DMS53 (cell line): ENCODE measurements at places on chromosomes 16 and 17.
A peak's percentile ranks its signal among the peaks of the same experiment; 100 is the strongest.

DNA sequence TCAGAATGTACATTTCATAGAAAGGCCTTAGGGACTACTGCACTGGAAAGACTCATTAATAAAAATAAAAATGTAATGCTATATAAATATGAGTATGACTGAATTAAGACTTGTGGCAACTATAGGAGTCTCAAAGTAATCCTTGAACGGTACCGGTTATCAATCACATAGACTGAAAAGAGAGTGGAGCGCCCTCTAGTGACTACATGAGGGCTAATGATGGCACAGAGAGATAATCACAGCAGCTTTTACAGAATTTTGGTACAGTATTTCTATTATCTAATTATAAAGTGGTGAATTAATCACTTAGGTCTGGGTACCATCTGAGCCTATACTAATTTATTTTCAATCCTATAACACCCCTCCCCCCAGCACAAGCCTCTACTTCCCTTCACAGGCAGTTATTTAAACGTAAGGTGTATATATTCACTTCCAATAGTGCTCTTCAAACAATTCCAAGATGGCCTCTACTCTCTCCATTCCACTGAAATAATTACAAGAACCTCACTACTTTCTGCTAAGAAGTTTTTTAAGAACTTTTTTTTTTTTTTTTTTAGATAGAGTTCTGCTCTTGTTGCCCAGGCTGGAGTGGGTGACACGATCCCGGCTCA lies 40.7 kb upstream of the ANKFY1 start:
- peak; percentile 56 for DNase-seq

- no peak for DNase-seq
Measured at GRCh38 chr16:83176802-83177201, 550.0 kb downstream of the CDH13 start.

DNA sequence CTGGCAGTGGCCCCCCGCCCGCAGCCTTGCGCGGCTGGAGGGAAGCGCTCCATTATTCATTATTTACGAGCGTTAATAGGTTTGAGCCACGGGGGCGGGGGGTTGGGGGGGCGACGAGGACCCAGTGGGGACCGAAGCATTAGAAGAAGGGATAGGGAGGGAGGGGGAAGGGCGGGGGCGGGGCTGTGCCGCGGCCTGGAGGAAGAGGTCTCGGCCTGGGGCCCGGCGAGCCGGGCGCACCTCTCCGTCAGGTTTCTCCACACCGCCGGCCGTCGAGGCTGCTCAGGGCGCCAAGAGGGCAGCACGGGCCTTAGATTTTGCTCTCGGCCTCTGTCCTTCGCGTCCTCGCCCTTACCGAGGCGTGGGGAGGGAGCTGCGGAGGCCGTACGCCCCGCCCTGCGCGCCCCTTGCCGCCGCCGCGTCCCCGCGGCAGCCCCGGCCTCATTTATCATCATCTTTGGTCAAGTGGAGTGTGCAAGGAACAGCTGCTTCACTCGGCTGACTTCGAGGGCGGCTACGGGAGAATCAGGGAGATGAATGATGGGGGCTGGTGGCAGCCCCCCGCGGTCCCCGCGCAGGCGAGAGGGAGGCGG lies 54.2 kb downstream of the SREBF1 start:
- peak; percentile 55 for DNase-seq

GRCh38 chr16:71479420-71479819 lies 9.7 kb downstream of the ZNF19 start:
- DNase-seq: peak; percentile 75

DNA sequence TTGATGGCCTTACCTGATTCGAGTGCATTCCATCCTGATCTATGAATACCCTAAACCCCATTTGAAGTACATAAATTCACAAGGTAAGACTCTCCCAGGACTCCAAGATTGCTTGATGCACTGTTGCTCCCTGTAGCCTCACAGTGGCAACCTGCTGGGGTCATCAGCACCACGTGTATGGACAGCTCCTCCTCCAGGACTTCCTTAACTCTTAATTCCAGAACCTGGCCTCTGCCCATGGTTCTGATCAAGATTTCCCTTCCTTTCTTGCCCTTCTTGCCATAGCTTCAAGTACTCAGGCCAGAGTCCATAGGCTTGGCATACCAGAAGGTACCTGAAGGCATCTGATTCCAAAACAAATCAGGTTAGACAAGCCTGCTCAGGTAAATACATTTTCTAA lies 34.0 kb upstream of the NLK start:
- DNase-seq: peak; percentile 57

DNA sequence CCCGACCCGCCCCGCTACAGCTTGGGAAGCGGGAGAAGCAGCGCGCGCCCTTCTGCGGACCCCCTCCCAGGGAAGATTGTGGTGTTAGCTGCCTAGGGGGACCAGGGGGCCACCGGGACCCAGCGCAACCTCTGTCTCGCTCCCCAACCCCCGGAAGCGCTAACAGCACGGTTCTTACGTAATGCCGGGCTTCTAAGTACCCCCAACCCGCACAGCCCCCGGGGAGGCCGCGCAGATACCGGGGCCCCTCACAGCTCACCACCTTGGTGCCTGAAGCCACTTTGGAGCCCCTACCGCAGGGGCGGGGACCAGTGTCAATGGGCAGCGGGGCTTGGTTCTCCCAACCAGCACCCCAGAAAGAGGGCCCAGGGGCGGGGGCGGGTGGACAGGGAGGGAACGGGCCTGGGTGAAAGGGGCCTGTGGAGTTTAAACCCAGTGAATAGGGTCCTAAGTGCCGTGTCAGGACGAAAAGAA lies 348 bp downstream of the MPP2 start:
- no peak for DNase-seq

DNA sequence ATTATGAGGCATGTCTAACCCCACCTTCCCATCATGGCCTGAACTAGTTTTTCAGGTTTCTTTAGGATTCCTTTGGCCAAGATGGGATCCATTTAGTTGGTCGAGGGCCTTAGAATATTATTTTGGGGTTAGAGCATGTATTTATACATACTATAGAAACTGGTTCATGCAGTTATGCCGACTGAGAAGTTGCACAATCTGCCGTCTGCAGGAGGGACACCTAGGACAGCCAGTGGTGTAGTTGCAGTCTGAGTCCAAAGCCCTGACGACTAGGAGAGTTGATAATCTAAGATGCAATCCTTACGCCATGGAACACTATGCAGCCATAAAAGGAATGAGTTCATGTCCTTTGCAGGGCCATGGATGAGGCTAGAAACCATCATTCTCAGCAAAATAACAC lies 424.0 kb downstream of the SHISA9 start:
- DNase-seq: no peak

- no peak for DNase-seq
Measured at GRCh38 chr16:79272141-79272577, 328.4 kb downstream of the MAF start.

- DNase-seq: no peak
Measured at GRCh38 chr16:2058420-2058819, 10.6 kb downstream of the TSC2 start.

GRCh38 chr17:81349397-81350319 lies 45.6 kb upstream of the BAHCC1 start:
- DNase-seq: peak; percentile 71

DNA sequence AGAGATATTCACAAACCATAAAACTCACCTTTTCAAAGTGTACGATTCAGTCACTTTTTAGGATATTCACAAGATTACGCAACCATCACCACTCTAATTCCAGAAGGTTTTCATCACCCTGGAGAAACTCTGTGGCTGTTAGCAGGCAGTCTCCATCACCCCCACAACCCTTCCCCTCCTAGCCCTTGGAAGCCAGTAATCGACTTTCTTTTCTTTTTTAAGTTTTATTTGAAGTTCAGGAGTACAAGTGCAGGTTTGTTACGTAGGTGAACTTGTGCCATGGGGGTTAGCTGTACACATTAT lies 363.5 kb downstream of the CPPED1 start:
- DNase-seq: no peak
